ENCODE measurements at places on chromosomes 13 and 19.

DNA sequence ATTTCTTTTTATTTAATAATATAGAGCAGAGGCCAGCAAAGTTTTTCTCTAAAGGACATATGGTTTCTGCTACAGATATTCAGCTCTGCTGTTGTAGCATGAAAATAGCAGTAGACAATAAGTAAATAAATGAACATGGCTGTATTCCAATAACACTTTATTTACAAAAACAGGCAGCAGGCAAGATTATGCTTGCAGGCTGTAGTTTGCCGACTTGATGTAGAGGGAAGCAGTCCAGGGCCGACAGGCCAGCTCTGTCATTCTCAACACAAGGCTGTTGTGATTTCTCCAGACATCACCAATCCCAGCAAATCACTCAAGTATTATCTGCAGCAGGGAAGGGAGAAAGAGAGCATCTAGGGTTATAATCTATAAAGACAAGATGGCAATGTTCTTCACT, 1062.5 kb upstream of the PCDH9 start:
- no peak for DNase-seq

- DNase-seq, result no peak
These were observed 2.3 kb upstream of the ZNF837 start for GRCh38 chr19:58382997-58383603.

DNA sequence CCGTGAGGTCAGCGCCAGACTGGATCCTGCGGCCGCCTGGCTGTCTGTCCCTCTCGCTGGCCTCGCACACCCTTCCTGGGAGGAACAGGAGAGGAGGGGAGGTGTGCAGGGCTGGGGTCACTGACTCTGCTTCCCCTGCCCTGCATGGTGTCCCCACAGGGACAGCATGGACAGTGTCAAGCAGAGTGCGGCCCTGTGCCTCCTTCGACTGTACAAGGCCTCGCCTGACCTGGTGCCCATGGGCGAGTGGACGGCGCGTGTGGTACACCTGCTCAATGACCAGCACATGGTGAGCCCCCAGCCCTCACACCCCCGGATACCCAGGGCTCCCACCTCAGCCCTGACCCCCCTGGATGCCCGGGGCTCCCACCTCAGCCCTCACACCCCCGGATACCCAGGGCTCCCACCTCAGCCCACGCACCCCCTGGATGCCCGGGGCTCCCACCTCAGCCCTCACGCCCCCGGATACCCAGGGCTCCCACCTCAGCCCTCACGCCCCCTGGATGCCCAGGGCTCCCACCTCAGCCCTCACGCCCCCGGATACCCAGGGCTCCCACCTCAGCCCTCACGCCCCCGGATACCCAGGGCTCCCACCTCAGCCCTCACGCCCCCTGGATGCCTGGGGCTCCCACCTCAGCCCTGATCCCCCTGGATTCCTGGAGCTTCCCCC, 21.2 kb downstream of the FUZ start:
- no peak for DNase-seq

GRCh38 chr19:23436318-23436717, 41.0 kb upstream of the ZNF91 start:
- no peak for DNase-seq
